Choroid plexus epithelial cell (primary cell): ENCODE measurements at places on chromosomes 6 and 20.
A peak's percentile ranks its signal among the peaks of the same experiment; 100 is the strongest.

DNA sequence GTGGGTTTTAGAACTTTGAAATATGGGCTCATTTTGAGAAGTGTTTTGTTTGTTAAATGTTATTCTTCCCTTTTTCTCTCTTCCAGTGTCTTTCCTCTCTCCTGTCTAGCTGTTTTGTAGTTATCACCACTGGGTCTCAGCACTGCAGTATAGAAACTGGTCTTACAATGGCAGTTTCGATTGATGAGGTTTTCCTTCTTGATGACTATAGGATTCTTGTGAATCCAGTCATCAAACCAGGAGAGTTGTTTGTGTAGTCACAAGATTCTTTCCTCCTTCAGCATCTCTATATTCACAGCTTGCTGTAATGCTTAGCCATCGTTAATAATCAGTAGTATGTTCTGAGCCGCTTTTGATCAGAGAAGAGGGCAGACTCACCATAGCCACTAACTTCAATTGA is 172.3 kb downstream of the OGFRL1 start:
- peak; percentile 47 for DNase-seq

- DNase-seq, result no peak
These were observed 164.5 kb downstream of the ATXN1 start for GRCh38 chr6:16596616-16597331.

DNA sequence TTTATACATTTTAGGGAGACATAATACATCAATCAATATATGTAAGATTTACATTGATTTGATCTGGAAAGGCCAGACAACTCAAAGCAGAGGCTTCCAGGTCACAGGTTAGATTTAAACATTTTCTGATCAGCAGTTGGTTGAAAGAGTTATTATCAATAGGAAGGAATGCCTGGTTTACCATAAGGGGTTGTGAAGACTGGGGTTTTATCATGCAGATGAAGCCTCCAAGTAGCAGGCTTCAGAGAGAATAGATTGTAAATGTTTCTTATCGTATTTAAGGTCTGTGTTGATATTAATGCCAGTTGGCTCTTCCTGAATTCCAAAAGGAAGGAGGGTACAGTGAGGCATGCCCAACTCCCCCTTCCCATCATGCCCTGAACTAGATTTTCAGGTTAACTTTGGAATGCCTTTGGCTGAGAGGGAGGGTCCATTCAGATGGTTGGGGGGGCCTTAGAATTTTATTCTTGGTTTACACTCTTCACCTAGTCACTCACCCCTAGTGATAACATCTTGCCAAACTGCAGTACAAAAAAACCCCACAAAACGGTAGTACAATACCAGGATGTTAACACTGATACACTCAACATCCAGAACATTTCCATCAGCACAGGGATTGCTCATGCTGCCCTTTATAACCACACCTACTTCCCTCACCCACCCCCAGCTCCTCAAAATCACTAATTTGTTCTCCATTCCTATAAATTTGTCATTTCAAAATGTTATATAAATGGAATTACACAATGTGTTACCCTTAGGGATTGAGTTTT is 259.6 kb upstream of the PLN start:
- DNase-seq, result peak; percentile 27

GRCh38 chr6:139152892-139153271 is 18.0 kb downstream of the HECA start:
- peak; percentile 56 for DNase-seq

- DNase-seq, result no peak
These were observed 251.4 kb downstream of the SOD2 start for GRCh38 chr6:159441704-159441981.

DNA sequence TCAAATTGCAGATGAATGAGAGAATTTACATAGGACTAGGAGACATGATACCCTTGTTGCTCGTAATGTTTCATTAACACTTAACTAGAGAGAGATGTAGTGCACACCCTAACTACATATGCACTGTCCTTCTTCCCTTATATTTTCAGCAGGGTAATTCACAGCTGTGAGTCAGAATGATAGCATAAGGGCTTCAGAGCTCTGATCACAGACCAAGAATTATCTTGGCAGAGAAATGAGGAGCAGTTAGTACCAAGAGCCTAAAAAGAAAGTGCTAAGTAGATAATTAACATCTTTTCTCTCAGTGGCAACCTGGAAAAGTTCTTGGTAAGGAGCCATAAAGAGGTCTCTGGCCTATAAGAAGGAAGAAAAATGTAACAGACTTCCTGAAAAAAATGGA is 35.8 kb downstream of the GRIK2 start:
- peak; percentile 17 for DNase-seq

GRCh38 chr6:157265635-157266034 is 57.7 kb downstream of the TMEM242 start:
- DNase-seq, result no peak

GRCh38 chr6:47004463-47004862 is 37.7 kb downstream of the ADGRF1 start:
- DNase-seq, result no peak
